ENCODE measurements at places on chromosomes 16 and 17.

DNA sequence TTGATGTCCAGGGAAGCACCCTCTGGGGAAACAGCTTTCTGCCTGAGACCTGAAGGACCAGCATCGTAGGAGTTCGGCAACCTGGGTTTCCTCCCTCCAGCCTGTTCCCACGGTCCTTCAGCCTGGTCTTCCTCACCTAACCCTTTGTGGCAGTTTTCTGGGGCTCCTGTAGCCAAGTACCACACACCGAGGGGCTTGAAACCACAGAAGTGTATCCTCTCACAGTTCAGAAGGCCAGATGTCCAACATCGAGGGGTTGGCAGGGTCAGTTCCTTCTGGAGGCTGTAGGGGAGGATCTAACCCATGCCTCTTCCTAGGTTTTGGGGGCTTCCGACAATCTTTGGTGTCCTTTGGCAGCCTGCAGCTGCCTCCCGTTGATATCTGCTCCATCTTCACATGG lies 381.0 kb upstream of the TNRC6C start:
- no peak for DNase-seq

GRCh38 chr16:47008174-47008573 lies 34.7 kb upstream of the DNAJA2 start:
- no peak for DNase-seq

DNA sequence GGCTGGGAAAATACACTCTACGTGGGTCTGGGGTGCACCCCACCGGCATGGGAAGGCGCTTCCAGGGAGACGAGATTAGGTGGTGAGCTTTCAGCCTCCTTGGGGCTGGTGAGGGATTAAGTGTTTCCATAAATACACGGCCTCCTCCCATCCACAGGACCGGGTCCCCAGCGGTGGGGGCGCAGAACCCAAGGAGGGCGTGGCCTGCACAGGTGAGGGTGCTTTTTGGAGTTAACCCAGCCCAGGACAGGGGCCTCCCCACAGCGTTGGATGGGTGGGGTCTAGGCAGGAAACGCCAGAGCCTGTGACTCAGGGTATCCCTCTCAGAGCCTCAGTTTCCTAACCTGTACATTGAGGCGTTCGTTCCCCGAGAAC lies 1.1 kb downstream of the C16orf74 start:
- DNase-seq = no peak

- peak; percentile 80 for DNase-seq
These were observed 22.2 kb downstream of the SOCS1 start for GRCh38 chr16:11233727-11234376.

DNA sequence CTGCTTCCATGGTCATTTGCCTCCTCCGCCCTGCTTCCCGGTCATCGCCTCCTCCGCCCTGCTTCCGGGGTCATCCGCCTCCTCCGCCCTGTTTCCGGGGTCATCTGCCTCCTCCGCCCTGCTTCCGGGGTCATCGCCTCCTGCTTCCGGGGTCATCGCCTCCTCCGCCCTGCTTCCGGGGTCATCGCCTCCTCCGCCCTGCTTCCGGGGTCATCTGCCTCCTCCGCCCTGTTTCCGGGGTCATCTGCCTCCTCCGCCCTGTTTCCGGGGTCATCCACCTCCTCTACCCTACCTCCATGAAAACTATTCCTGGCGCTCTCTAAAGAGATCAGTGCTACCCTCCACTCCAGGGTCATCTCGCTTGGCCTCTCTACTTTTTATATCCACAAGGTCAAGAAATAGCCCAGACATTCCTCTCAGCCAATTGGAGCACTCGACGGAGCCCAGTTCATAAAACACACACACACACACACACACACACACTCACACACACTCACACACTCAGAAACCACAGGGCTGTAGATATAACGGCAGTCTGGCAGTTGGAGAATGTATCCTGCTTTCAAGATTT lies 44.8 kb downstream of the TRARG1 start:
- no peak for DNase-seq

- DNase-seq = peak; percentile 3
These were observed 858 bp downstream of the NUBP1 start for GRCh38 chr16:10744370-10745030.

DNA sequence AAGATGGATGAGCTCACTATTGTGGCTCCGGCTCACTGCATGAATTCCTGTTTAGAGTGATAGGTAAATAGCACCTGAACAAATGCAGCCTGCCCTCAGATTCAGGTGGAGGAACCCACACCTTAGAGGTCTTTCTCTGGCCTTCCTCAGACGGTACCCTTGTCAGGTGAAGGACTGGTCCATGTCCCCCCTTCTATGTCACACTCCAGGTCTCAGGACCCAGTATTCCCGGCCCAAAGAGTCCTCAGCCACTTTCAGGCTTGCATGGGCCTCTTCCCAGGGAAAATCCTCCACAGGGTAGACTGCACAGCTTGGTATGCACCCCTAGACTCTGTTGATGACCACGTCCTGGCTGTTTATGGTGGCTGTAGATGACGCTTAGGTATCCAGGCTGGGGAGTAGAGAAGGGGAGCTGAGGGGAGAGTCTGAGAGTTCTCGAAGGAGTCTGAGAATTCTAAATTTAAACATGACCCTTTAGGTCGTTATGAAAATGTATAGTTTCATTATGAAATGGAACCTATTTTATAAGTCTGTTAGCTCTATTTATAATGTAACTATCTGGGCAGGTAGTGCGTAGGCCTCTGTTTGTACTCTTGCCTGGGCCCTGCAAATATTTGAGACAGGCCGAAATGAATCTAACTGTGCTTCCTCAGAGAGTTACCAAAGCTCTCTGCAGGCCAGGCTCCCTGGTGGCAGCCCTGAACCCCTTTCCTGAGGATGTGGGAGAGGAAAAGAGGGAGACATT lies 32.5 kb upstream of the CCR7 start:
- DNase-seq = no peak

GRCh38 chr16:12016291-12016947 lies 39.9 kb downstream of the SNX29 start:
- no peak for DNase-seq

GRCh38 chr17:9021158-9021991 lies at the start of gene NTN1:
NTN1 (plus strand) TSS chr17:9021510; CDS start chr17:9022374, 864 bp downstream.
- DNase-seq = peak; percentile 14

DNA sequence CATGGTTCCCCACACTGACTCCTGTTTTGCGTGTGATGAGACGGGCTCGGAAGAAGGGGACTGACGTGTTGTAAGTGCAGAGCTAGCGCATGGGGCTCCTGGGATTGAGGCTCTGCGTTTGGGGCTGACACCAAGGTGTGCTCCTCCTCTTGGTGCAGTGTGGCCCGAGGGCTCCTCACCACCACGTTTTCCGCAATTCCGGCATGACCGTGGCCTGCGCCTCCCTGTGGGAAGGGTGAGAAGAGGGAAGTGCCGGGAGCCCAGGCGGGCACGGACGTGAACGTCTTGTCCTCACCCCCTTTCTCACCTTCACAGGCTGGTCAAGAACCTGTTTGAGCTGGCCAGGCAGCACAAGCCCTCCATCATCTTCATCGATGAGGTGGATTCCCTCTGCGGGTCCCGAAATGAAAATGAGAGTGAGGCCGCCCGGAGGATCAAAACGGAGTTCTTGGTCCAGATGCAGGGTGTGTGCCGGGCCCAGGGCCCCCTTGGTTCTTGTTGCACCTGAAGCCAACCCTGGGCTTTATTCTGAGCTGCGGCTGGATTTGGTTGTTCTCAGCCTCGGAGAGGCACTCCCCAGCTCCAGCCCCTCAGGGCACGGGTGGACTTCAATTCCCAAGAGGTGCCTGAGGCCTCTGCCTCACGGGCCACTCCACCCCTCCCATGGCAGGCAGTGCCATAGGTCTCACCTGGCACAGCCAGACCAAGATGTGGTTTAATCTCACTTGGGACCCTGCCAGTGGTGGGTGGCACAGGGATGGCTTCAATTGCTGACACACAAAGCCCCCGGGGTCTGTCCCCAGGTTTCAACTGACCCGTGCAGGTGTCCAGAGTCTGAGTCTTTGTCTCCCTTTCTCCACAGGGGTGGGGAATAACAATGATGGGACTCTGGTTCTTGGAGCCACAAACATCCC lies 8.9 kb downstream of the VPS4A start:
- DNase-seq = no peak

- no peak for DNase-seq
These were observed 349.2 kb upstream of the SALL1 start for GRCh38 chr16:51500306-51500705.

GRCh38 chr16:67651847-67652246 lies 6.9 kb downstream of the CARMIL2 start:
- no peak for DNase-seq

DNA sequence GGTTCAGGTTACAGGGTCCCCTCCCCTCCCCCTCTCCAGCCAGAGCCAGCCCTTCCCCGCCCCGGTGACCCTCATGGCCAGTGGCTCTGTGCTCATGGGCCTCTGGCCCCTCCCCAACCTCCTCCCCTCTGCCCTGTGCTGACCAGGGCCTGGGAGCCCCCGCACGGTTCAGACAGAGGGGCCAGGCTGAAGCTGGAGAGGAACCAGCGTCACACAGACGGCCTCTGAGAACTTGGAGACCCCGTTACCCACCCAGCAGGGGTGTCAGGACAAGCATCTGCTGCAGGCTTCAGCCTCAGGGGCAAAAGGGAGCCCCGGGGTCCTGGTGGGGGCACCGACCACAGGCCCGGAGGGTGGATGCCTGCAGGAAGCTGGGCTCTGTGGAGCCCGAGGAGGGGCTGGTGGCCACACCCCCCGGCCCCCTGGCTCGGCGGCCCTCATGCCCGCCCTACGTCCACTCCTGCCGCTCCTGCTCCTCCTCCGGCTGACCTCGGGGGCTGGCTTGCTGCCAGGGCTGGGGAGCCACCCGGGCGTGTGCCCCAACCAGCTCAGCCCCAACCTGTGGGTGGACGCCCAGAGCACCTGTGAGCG lies at the start of gene WFIKKN1:
Gene WFIKKN1 (plus strand): TSS at position 171 of the 591 bp plus-strand sequence. CDS start 269 bp downstream, at position 440.
- no peak for DNase-seq

GRCh38 chr16:4071686-4072561 lies 44.3 kb downstream of the ADCY9 start:
- no peak for DNase-seq

DNA sequence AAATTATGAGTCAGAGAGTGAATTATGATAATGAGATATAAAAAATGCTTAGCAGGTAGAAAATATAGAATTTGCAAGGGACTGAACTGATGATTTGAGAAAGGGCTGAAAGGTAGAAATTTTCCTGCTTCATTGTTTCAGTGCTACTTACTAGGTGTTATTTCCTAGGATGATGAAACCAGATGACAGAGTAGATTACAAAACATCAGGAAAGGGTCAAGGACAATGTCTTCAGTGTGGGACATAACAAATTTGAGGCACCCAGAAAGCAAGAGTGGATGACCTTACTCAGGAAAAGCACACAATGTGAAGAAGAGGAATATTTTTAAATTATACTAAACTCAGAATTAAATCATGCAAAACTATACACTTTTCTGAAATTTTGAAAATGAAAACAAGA lies 102.1 kb downstream of the SHCBP1 start:
- no peak for DNase-seq

GRCh38 chr17:55416000-55416399 lies 5.6 kb downstream of the MMD start:
- DNase-seq = no peak

GRCh38 chr17:14305785-14306496 lies 5.1 kb downstream of the HS3ST3B1 start:
- no peak for DNase-seq

DNA sequence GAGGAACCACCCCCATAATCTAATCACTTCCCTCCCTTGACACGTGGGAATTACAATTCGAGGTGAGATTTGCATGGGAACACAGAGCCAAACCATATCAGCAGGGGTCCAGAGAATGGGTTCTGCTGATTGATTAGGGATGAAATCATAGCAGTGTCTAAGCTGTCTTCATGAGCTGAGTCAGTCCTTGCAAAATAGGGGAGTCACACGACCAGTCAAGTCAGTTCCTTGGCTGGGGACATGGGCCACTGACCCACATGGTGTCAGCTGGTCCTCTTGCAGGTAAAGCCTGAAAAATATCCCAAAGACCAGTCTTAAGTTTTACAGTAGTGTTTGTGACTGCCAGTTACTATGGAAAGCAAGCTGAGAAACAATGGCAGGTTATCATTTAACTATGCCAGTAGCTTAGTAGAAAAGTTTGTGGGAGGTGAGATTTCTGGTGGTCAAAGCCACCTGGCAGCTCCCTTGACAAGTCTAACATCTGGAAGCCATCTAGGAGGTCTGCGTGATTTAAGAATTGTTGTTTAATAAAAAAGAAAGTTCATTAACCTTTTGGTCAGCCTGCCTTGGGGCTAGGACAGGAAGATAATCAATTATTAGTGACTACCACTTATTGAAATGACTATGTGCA lies 15.7 kb upstream of the ATF7IP2 start:
- DNase-seq = no peak

DNA sequence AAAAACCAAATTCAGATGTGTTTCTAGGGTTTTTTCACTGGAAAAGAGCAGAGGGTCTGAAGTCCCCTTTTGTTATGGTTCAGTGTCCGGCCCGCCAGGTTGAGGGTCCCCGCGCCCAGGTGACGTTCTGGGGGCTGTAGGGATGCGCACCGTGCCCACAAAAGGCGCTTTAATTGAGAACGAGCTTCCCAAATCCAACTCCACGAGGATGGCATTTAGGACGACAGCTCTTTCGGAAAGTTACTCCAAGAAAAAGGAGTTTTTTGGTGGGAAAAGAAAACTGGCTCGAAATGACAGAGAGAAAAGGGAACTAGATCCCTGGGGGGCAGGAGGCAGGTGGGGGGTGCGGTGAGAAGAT lies 15.9 kb upstream of the ZFHX3 start:
- no peak for DNase-seq

- DNase-seq = no peak
These were observed 59.2 kb upstream of the LGALS9 start for GRCh38 chr17:27571563-27572352.

GRCh38 chr17:17884391-17885357 lies 47.9 kb upstream of the SREBF1 start:
- DNase-seq = no peak

DNA sequence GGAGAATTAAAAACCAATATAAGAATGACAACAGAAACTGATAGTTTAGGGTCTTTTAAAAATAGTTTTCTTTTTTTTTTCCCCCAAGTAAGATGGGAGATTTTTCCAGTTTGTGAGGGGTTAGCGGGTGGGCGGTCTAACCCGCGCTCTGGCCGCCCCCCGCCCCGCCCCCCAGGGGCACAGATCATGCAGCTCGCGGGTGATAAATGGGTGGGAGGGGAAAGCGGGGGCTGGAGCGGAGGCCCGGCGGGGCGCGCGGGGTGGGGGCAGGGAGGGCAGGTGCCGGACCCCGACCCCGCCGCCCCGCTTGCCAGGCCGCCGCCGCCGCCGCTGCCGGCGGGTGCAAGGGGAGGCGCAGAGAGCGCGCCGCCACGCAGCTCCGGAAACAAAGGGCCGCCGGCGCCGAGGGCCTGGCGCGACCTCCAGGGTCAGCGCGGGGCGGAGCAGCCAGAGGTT lies 60.1 kb upstream of the GSE1 start:
- DNase-seq = no peak

- DNase-seq = peak; percentile 41
These were observed 630 bp downstream of the RNFT1 start for GRCh38 chr17:59963738-59964481.

DNA sequence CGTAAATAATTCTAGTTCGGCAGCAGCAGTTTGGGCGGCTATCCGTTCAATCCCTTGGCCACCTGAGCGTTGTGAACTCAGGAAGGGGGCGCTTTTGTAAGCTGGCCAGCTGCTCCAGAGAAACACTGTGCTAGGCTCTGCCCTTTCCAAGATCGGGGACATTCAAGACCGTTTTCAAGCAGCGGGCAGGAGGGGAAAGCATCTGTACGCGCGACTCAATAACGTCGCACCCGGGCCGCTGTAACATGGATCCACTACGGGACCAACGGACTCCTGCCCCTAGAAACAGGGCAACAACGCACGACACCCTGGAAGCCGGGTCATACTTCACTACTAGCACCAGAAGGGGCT lies 463 bp downstream of the TOP2A start:
- DNase-seq = peak; percentile 5

GRCh38 chr16:66131156-66131807 lies 235.2 kb upstream of the CDH5 start:
- DNase-seq = no peak

- DNase-seq = peak; percentile 47
These were observed 22.4 kb downstream of the SLC35G3 start for GRCh38 chr17:35171834-35172233.

Measured in CD4-positive, alpha-beta T cell treated with Interleukin-15 for 4 hours (primary cell).